Astrocyte (in vitro differentiated cells and primary cell): ENCODE measurements at places on chromosomes 16 and 17. TPM values are rescaled to one million over a fixed set of nuclear protein-coding genes. Genes with fewer than 3 reads are reported as not detected.

DNA sequence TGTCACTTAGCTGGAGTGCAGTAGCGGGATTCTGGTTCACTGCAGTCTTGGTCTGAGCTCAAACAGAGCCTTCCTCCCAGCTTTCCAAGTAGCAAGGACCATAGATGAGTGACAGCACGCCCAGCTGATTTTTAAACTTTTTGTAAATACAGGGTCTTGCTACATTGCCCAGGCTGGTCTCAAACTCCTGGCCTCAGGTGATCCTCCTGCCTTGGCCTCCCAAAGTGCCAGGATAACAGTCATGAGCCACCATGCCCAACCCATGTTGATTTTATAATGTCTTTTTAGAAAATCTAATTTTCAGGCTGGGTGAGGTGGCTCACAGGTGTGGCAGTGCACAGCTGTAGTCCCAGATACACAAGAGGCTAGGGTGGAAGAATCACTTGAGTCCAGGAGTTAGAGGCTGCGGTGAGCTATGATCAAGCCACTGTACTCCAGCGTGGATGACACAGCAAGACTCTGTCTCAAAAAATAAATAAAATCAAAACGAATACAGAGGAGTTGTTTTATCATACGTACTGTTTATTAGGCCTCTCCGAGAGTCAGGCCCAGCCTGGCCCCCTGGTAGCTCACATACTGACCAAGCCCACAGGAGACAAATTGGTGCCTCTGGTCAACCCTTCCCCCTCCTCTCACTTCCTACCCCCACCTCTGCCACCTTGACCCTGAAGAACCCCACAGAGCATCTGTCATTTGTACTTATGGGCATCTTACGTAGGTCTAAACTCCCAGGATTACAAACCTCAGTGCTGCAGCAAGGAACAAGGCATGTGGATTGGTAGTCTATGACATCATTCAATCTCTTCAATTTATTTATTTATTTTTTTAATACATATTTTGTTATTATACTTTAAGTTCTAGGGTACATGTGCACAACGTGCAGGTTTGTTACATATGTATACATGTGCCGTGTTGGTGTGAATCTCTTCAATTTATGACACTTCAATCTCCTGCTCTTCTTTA is 13.6 kb downstream of the C16orf86 start:
- no peak for DNase-seq

DNA sequence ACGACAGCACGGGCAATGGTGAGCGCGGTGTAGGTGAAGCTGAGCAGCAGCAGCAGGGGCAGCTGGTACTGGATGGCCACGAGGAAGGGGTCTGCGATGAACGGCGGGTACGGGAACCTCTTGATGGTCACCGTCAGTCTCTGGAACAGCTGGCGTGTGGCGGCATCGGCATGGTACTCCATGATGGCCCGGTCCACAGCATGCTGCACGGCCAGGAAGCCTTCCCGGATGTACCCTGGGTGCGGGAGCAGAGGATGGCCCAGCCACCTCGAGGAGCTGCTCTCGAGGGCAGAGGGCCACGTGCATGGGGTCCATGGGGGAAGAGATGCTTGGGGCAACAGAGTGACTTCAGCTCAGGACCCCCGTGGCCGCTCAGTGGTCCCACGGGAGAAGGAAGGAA is 20.9 kb downstream of the ABCA3 start:
- DNase-seq: no peak

GRCh38 chr16:70770626-70771552 is 30.1 kb downstream of the VAC14 start:
- no peak for DNase-seq

DNA sequence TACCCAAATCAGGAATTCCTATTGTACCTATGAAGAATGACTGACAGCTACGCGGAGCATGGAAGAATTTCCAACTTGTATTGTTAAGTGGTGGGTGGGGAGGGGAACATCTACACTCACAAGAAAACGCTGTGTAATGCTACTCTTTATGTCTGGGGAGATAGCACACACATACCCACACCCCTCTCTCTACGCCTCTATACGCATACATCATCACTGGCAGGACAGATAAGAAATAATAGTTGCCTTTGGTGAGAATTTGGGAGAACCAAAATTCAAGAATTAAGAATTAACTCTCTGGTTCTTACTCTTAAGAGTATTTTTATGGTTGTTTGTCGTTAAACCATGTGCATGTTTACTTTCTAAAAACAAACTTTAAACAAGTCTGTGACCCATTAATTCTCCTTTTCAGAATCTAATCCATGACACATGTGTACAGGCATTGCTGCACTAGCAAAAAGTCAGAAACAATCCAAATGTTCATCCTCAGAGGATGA is 33.9 kb downstream of the CREBBP start:
- DNase-seq: no peak

- no peak for DNase-seq
Measured at GRCh38 chr17:4938069-4938491, 1.8 kb downstream of the SLC25A11 start.

DNA sequence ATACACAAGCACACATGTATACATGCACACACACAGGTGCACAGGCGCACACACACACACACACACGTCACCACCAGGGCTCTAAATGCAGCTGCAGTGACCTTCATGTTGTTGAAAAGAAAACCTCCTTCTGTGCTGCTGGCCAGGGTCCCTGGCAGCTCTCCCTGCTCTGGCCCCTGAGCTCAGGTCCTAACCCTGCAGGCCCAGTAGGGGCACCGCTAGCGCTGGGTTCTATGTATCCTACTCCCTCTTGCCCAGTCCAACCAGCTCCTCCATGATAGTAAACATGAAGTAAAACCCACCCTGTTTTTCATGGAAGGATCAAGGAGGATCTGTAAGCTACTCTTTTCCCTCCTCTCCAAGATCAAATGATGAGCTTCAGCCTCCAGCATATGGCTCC is 172.8 kb downstream of the RBFOX3 start:
- DNase-seq: no peak

PITPNM3 gene
- 1.0 and 1.3 TPM in 2 replicates for total RNA-seq

TMEM114 gene
- total RNA-seq: not detected in 2 replicates

DNA sequence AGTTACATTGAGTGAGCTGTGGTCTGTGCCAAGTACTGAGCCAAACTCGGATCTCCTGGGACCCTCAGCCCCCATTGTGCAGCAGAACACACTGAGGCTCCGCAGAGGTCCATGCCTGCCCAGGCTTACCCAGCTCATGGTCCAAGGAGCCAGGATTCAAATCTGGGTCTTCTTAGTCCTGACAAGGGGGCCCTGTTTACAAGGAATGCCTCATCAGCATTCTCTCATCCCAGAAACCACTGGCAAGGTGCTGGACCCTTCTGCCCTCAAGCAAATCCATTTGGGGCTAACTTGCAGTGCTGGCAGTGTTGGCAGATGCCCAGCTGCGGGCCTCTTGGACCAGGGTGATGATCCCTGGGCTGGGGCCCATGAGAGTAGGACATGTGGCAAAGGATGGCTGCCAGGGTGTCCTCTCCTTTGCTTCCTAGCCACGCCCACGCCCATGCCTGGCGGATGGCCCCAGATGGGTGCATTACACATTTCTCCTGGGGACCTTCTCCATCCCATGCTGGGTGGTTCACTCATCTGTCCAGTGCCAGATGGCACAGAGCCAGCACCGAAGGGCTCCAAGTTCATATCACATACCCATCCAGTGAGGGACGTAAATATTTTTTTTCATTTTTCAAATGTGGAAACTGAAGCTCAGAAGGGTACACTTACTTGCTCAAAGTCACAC is 117.7 kb downstream of the CMIP start:
- DNase-seq: no peak

- DNase-seq: peak; percentile 61
Measured at GRCh38 chr16:70589998-70590471, 56.3 kb upstream of the IL34 start.

GRCh38 chr17:75471207-75471606 is 14.8 kb downstream of the TMEM94 start:
- no peak for DNase-seq

DNA sequence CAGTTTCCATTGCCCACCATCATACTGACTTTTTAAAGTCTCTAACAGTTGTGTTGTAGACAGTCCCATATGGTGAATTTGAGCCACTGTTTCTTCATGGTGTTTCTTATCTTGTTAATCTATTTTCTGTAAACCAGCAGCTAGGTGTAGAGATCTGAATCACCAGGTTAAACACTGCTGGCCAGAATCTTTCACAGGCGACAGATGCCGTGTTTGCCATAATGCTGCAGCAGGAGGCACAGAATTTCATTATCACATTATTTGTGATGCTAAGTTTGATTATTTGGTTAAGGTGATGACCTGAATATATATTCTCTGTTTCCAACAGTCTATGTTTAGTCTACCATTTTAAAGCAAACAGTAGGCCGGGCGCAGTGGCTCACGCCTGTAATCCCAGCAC is 11.5 kb upstream of the CNGB1 start:
- DNase-seq: no peak

AOC2 gene
- 4.1 and 5.0 TPM in 2 replicates for total RNA-seq

CIITA gene
- not detected in 2 replicates for total RNA-seq

DNAJA3 gene
- total RNA-seq: 36.4 and 39.8 TPM in 2 replicates

CA7 gene
- not detected in 2 replicates for total RNA-seq

GRCh38 chr17:1590029-1590746 is 27.6 kb upstream of the PITPNA start:
- peak; percentile 80 for DNase-seq
